Right lobe of liver (tissue), 6 donors: ENCODE measurements at places on chromosomes 2 and 18. TPM values are rescaled to one million over a fixed set of nuclear protein-coding genes. Genes with fewer than 3 reads are reported as not detected.

The SLC9A4 gene
- not detected for total RNA-seq

The CHRND gene
- total RNA-seq, result not detected

The HOXD13 gene
- total RNA-seq, result not detected

DNA sequence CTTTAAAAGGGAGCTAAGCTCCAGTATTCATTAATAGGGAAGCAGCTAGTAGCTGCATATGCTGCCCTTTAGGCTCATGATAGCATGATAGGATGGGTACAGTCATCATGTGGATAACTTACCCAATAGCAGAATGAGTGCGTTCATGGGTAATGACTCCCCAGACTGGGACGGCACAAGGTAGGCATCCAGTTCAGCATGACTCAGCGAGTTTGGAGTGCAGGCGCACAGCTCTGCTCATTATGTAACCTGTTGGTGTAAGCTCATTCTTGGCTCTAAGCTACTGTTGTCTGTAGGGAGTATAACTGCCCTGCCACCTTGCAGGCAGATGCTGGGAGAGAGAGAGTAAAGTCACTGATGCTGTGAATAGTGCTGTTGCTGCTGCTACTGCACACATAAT lies 209.2 kb upstream of the SYT4 start:
- no peak for DNase-seq

- no peak for DNase-seq
Observed at GRCh38 chr2:103383541-103383940, 621.7 kb downstream of the TMEM182 start.

DNA sequence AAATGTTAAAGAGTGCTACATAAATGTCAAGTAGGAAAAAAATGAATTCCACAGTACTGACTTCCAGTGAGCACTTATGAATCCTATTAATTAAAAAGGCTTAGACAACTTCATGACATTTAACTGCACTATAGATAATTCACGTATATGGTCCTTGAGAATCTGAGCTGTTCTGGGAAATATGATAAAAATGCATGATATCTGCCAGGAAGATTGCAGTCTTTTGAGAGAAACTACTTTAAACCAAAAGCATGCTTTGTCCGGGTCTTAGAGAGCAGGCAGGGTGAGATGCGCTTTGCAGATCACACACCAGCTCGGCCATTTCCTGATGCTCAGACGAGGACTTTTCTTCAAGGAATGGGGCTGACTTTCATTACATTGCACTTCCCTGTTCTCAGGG lies 42.6 kb downstream of the CMPK2 start:
- DNase-seq, result no peak
